ENCODE measurements at places on chromosomes 1 and 21.

- no peak for DNase-seq
Measured at GRCh38 chr1:85628791-85629531, 48.4 kb downstream of the CCN1 start.

GRCh38 chr21:45533846-45534635 lies 8.2 kb downstream of the SLC19A1 start:
- no peak for DNase-seq

GRCh38 chr1:231860221-231861088 lies 233.9 kb downstream of the DISC1 start:
- DNase-seq, result no peak

DNA sequence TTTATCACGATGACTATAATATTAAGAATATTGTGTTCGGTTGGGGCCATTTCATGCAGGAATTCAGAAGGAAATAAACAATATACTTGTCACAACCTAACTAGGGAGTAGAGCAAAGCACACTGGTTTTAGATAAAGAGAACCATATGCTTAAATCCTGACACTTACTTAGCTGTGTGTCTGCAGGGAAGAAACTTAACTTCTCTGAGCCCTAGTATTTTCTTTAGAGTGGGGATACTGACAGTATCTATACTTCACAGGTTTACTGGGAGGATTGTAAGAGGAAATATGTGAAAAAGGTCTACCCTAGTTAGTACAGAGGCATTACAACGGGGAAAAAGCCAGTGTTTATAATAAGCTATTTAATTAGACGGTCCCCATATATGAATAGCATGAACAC lies 72.9 kb downstream of the IARS2 start:
- DNase-seq, result no peak

GRCh38 chr21:44483288-44484237 lies 28.3 kb downstream of the LRRC3 start:
- DNase-seq, result no peak

DNA sequence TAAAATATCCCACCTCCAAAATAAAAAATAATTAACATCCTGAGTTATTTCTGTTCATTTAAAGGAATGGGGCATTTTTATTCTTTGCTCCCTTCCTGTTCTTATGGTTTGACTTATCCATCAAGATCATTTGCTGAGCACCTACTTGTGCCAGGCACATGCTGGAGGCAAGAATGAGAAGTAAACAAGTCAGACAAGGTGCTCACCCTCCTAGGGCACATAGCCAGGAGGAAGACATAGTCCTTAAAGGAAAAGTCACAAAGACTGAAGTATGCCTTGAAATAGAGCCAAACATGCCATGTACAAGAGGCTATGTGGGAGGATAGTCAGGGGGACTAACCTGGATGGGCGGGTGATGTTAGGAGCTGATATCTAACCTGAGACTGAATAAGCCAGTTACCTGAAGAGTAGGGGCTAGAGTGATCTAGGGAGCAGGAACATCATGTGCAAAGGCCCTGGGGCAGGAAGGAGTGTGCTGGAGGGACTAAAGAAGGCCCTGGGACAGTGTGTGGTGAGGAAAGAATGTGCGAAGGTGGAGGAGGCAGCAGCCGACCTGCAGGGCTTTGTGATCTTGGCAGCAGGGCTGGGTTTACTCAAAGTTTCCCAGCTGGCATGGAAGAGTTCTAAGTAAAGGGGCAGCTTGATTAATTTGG lies 233.5 kb downstream of the MATN1 start:
- no peak for DNase-seq

All from WERI-Rb-1 (cell line).